Activated naive CD4-positive, alpha-beta T cell treated with anti-CD3 and anti-CD28 coated beads for 36 hours (primary cell): ENCODE measurements at places on chromosomes 16 and 17. TPM values are rescaled to one million over a fixed set of nuclear protein-coding genes. Genes with fewer than 3 reads are reported as not detected.
A peak's percentile ranks its signal among the peaks of the same experiment; 100 is the strongest.

DNA sequence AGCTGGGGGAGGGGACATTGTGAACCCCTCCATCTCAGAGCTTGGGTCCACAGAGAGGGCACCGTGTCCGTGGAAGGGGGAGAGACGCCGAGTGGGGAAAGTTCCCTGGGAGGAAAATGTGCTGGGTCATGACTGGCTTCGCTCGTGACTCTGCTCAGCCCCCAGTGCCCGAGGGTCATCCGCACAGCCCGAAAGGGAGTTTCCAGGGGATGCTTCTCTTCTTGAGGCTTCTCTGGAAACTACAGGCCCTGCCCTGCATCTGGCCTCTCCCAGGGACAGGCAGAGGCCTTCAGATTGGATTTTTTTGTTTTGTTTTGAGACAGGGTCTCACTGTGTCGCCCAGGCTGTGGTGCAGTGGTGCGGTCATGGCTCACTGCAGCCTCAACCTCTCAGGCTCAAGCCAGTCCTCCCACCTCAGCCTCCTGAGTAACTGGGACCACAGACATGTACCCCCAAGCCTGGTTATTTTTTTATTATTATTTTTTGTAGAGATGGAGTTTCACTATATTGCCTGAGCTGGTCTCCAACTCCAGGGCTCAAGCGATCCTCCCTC, 9.8 kb upstream of the GSE1 start:
- H3K36me3 ChIP-seq, result no peaks in the 10 kb centered on the region
- no peak for DNase-seq
- no peaks in the 10 kb centered on the region for H3K27me3 ChIP-seq
- peaks cover 4% of the 10 kb centered on the region for H3K4me1 ChIP-seq
- H3K27ac ChIP-seq, result no peak overlapping the region

DNA sequence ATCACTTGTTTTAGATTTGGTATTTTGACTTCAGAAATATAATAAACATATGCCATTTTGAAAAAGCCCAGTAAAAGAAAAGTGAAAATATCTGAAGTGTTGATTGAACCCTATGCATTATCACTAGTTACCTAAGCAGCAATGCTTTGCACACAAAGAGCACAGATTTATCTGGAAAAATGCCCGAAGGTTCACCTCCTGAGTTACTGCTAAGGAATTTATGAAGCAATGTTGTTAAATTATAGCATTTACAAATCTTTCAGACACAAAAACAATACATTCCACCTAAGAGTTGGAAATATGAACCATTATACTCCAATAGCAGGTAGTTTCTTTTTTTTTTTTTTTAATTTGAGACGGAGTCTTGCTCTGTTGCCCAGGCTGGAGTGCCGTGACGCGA, 38.9 kb upstream of the GHDC start:
- no peaks in the 10 kb centered on the region for H3K27me3 ChIP-seq
- H3K27ac ChIP-seq, result no peak overlapping the region
- H3K4me1 ChIP-seq, result peaks cover 48% of the 10 kb centered on the region
- no peak overlapping the region for H3K4me3 ChIP-seq
- H3K36me3 ChIP-seq, result peaks cover 8% of the 10 kb centered on the region

DNA sequence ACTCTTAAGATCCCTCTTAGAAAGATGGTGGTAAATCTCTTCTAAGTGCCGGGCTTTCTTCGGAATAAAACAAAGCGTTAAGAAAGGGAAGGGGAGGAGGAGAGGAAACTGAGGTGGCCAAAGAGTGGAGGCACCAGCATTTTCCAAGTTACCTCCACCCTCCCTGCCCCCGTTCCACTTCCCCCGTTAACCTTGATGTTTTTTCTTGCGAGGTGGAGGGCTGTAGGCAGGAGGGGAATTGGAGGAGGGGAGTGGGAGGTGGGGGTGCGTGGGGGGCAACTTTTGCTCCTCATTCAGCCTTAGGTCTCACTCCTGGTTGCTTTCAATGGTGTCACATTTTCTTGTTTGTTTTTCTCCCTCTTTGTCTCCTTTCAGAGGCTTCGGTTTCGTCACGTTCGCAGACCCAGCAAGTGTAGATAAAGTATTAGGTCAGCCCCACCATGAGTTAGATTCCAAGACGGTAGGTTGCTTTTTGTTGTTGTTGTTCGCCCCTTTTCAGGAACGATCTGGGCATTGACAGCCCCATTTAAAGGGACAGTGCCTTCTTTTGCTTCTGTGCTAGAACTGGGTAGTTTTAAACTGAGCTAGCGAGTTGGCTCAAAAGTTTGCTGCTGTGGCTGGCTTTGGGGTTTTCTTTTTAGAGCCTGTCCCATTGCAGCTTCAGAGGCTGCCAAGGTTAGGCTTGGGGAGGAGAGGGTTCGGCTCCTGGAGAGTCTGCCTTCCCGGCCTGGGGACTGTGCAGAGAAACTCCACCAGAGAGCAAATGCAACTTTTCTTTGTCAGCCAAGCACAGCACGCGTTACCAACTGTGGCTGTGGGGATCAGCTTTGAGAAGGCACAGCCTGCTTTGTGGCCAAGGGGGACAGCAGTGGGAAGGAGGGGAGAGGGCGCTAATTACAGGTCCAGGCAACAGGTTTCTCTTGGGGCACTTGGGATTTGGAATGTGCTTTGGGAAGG, 1.9 kb downstream of the MSI2 start:
- H3K4me1 ChIP-seq, result peaks cover 59% of the 10 kb centered on the region
- peak overlapping the region; percentile 90 for H3K4me3 ChIP-seq
- H3K27ac ChIP-seq, result peak overlapping the region; percentile 59
- DNase-seq, result no peak
- H3K36me3 ChIP-seq, result peaks cover 30% of the 10 kb centered on the region

- peak; percentile 43 for DNase-seq
- peak overlapping the region; percentile 30 for H3K4me3 ChIP-seq
- H3K27ac ChIP-seq, result no peak overlapping the region
These were observed 222.7 kb upstream of the CIBAR2 start for GRCh38 chr16:85334718-85335583.

Gene TBC1D3B
- total RNA-seq, result 2.6 TPM

- H3K36me3 ChIP-seq, result no peaks in the 10 kb centered on the region
- no peaks in the 10 kb centered on the region for H3K4me1 ChIP-seq
- no peak overlapping the region for H3K27ac ChIP-seq
- DNase-seq, result no peak
These were observed 181.6 kb downstream of the DNAH9 start for GRCh38 chr17:11779892-11780291.

Gene CCDC40
- total RNA-seq, result not detected

DNA sequence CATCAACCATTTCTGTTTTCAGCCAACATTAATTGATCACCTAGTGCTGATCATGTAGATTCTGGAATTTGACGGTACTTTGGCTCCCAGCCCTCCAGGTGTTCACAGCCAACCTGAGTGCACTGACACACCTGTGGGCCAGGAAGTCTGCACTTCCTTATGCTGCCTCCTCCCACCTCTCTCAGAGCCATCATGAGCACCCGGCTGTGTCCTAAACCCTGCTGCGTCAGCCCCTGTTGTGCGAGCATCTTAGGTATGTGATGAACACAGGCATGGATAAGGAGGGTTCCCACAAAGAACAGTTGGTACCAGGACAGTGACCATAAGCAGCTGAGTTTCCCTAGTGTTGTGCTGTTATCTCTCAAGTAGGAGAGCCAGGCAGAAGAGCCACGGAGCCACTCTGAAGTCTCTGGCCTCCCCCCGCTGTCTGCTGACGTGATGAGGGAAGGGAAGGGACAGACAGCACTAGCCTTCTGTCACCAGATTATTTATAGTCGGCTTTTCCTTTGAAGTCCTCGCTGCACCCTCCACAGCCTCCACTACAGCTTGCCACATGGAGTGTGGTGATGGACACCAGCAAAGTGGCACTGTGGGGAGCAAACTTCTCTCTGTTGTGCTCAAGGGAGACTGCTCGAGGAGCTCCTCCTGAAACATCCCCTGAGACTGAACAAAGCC, 162.8 kb upstream of the ANKFN1 start:
- no peak overlapping the region for H3K27ac ChIP-seq
- peaks cover 2% of the 10 kb centered on the region for H3K4me1 ChIP-seq
- H3K36me3 ChIP-seq, result peaks cover 7% of the 10 kb centered on the region
- DNase-seq, result no peak

DNA sequence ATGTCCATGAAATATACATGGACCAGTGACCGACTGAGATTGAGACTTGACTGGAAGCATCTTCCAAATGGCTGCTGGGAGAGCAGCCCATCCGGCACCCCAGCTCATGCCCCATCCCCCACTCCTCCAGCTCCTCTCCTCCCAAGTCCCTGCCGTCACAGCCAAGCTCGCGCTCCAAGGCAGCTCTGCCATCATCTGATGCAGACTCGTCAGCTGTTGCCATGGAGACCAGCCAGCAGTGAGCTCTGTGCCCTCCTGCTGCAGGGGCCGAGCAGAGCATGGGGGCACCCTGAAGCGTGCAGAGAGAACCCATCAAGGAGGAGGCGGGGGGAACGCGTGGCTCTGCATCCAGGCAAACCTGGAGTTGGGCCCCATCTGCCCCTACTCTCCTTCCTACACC, 74.5 kb upstream of the TNRC6C start:
- peak overlapping the region; percentile 81 for H3K27ac ChIP-seq
- no peaks in the 10 kb centered on the region for H3K36me3 ChIP-seq
- no peaks in the 10 kb centered on the region for H3K27me3 ChIP-seq
- H3K4me1 ChIP-seq, result peaks cover 85% of the 10 kb centered on the region

DNA sequence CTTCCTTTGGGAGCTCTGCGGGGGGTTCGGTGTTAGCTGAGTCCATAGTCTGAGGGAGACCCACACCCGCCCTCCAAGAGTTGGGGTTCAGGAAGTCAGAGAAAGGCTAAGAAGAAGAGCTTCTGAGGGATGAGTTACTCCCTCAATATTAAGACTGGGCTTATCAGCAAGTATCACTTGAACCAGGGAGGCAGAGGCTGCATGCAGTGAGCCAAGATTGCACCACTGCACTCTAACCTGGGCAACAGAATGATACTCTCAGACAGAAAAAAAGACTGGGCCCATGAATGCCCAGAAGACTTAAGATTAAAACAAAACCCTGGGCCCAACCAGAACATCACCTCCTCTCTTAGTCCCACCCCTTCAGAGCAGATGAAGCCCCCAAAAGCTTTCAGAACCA, 6.0 kb downstream of the NKIRAS2 start:
- no peak overlapping the region for H3K27ac ChIP-seq
- DNase-seq, result no peak
- H3K4me1 ChIP-seq, result peaks cover 22% of the 10 kb centered on the region
- no peaks in the 10 kb centered on the region for H3K27me3 ChIP-seq
- H3K36me3 ChIP-seq, result peaks cover 13% of the 10 kb centered on the region

Gene KCNH4
- total RNA-seq, result 0.35 TPM
